ENCODE measurements at places on chromosomes 3 and 15.

- no peak for DNase-seq
Measured at GRCh38 chr15:95325763-95326404, 1004.6 kb upstream of the NR2F2 start.

- DNase-seq, result no peak
Measured at GRCh38 chr3:196662711-196663571, 23.4 kb downstream of the NRROS start.

- DNase-seq, result no peak
Measured at GRCh38 chr15:90957031-90957790, 2.5 kb downstream of the RCCD1 start.

DNA sequence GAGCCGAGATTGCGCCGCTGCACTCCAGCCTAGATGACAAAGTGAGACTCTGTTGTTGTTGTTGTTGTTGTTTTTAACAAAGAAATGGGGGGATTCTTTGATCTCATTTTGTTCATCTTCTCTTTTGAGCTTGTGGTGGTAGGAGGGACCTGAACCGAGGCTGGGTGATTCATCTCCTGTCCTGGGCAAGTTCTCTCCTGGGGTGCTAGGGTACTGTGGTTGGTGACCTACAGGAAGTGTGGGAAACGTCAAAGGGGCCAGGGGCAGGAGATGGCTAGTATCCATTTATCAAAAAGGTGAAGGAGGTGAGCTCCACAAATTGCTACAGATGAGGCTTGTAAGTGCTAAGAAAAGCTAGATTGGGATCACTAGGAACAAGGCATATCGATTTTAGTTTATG, 14.3 kb downstream of the PPCDC start:
- no peak for DNase-seq

DNA sequence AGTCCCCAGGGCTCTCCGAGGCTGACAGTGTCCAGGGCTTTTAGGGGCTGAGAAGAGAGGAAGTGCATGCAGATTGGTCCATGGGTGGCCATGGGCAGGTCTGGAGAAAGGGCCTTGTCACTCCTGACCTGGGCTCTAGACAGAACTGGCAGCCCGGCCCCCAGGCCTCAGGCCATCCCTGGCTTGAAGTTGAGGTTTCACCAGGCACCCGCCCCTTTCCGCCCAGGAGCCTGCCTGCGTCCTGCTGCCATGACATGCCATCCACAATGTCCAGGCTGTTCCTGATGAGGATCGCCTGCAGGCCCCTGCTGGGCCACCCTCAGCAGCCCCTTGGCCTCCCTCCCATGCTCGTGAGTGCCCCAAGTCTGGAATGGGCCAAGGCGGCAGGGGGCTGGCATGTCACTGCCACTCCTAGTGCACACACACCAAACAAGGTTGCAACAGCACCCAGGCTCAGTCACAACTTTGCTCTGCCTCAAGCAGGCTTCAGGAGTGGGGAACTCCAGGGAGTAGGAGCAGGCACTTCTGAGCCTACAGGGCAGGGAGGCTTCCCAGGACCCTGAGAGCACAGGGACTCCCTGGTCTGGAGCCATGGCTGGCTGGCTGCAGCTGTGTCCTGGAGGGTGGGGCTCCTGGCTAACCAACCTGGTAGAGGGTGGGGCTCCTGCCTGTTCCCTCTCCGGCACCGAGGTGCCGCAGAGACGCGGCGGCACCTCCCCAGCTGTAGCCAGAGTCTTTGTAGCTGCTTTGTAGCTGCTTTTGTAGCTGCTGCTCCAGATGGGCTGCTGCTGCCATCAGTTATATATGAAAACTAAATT, 1457.1 kb upstream of the GBE1 start:
- DNase-seq, result no peak

DNA sequence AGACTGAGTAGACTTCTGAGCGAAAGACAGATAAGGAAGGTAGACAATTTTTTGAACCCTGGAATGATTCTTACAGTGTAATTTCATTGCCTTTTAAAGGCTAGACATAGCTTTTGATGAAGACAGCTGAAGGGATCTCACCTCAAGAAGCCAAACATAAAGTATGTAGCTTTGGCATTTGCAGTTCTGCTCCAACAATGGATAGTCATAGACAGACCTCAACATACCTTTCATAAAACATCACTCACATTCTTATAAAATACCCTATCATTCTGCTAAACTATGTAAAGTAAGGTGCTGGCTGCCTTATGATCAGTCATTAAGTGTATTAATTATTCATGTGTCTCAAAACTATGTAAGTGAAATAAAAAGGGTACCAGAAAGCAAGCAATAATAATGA, 70.0 kb downstream of the UBE3A start:
- no peak for DNase-seq

DNA sequence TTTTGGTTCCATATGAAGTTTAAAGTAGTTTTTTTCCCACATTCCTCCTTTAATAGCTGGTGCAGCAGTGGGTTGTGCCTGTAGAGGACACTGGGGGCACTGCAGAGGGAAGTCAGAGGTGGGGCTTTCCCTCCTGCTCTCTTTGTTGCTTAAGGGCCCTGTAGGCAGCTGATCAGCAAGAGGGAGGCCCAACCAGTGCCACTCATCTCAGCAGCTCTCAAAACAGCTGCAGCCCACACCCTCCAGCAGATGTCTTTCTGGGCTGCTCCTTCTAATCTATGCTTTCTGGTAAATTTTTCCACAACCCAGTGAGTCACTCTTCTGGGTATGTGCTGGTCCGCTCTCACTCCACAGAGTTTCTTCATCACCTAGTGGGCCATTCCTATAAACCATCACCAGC, 263.8 kb downstream of the FEZF2 start:
- DNase-seq, result no peak

DNA sequence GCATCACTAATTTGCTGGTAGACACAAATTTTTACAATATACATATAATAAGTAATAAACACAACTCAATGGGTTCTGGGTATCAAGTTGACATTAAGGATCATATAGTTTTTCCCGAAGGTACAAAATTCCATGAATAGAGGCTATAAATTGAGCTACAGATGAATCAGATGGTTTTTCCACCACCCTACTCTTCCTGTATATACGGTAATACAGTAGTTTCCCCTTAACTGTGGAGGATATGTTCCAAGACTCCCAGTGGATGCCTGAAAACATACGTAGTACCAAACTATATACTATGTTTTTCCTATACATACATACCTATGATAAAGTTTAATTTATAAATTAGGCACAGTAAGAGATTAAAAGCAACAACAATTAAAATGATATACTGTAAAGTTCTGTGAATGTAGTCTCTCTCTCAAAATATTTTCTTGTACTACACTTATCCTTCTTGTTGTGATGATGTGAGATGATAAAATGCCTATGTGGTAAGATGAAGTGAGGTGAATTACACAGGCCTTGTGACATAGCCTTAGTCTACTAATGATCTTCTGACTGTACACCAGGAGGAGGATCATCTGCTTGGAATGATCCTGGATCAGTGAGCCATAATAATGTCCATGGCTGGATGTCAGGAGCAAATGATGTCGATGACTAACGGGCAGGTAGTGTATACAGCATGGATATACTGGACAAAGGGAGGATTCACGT, 116.7 kb downstream of the NR1I2 start:
- no peak for DNase-seq

DNA sequence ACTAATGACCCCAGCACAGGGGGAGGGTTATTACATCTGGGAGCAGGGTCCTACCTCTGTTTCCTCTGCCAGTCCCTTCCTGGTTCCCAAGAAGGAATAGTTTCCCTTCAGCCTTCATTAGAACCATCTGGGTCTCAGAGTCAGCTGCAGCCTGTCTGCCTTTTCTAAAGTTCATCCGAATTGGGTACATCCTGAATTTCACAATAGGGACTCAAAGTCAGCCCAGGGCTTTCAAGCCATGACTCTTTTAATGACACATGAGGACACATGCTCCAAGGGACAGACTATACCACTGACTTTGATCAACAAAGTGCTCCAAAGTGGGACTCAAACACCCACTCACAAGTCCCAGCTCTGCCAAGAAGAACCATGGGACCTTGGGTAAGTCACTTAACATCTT, 12.7 kb upstream of the CRABP1 start:
- DNase-seq, result no peak

- DNase-seq, result no peak
Measured at GRCh38 chr15:42267286-42267685, 5.7 kb upstream of the GANC start.

DNA sequence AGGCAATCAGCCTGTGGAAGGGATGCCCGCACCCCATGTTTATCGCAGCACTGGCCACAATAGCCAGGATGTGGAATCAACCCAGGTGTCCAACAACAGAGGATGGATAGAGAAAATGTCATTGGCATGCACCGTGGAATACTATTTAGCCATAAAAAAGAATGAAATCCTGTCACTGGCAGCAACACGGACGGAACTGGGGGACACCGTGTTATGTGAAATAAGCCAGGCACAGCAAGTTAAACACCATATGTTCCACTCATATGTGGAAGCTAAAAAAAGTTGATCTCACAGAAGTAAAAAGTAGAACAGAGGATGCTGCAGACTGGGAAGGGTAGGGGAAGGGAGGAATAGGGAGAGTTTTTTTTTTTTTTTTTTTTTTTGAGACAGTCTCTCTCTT, 15.6 kb downstream of the MELTF start:
- DNase-seq, result no peak

DNA sequence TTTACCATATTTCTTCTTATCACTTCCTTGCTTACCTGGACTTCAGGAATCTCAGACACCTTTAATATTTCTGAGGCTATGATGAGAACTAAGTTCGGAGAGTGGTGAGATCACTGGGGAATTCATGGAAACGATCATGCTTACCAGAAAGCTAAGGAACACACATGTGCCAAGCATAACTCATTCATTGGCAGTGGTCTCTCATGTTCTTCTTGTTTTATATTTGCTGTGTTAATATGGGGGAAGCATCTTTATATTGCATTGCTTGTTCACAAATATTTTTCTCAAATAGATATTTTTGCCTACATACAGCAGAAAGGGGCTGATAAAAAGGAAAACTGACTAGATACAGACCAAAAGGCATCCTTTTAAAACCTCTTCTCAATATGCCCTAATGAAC, 55.8 kb downstream of the COL6A6 start:
- DNase-seq, result no peak

GRCh38 chr3:63193647-63194046, 84.5 kb upstream of the SYNPR start:
- no peak for DNase-seq

- DNase-seq, result no peak
Measured at GRCh38 chr3:197378985-197379718, 80.7 kb upstream of the DLG1 start.

GRCh38 chr15:63135281-63135680, 13.6 kb downstream of the LACTB start:
- no peak for DNase-seq

- no peak for DNase-seq
Measured at GRCh38 chr3:179263134-179263533, 12.2 kb upstream of the KCNMB3 start.
